ENCODE measurements at places on chromosomes 2 and 18.
A peak's percentile ranks its signal among the peaks of the same experiment; 100 is the strongest.

DNA sequence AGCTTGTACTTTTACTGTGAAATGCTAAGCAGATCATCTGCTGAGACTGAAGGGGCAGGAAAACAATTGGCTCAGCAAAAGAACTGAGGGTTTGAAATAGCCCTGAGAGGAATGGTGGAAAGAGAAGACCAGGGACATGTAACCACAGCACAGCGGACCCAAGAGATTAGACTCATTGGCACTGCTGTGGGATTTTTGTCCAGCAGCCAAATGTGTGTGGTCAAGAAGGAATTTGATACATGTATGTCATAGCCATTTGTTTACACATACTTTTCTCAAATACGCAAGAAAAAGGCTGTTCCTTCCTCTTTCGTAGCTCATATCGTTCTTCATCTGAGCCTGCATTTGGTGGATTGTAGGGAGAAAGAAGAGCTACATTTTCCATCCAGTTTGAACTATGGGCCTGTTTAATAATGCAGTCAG is 73.8 kb downstream of the TRABD2A start:
- DNase-seq = peak; percentile 49

DNA sequence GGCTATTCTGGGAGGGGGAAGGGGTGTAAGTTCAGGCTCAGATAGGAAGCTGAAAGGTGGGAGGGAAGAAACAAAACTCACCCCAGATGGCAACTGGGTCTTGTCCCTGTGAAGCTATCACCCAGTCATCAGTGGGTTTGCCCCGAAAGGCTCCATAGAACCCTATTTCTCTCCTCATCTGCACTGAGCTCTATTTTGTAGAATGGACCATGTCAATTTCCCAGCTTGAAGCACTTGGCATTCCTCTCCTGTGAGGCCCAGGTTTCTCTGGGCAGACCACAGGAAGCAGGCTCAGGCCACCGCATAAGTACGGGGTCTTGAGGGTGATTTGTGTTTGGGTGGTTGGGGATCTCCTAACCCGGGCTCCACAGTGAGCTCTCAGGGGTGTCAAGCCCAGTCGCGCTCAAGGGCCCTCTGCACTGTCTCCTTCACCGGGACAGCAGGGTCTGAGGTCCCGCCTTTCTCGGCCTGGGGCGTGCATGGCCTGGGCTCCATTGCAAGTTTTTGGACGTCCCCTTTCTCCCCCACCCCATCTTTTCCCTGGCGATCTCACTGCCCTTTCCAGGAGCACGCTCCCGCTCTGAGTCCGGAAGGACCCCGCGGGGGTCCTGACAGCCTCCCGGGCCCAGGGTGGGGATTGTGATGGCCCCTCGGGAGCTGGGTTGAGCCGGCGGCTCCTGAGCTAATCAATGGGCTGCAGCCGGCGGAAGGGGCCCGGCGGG is 27.3 kb upstream of the NOTO start:
- DNase-seq = no peak

GRCh38 chr2:236870370-236870769 is 215.3 kb upstream of the COPS8 start:
- DNase-seq = no peak

DNA sequence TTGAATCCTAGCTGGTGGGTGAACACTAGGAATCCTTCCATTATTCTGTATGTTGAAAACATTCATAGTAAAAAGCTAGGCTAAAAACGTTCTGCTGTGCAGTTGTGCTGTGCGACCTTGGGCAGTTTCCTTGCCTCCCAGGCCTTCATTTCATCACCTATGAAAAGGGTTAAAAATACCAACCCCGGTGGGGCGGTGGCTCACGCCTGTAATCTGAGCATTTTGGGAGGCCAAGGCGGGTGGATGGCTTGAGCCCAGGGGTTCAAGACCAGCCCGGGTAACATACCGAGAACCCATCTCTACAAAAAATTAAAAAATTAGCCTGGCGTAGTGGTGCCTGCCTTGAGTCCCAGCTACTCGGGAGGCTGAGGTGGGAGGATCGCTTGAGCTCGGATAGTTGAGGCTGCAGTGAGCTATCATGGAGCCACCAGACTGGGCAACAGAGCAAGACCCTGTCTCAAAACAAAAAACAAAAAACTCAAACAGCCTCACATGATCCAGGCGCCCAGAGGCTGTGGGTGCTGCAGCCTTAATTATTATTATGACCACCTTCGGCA is 2.9 kb upstream of the RRM2 start:
- DNase-seq = no peak

- DNase-seq = no peak
Measured at GRCh38 chr2:53740170-53740569, 27.4 kb upstream of the CHAC2 start.
